ENCODE measurements at places on chromosomes 4 and X.

DNA sequence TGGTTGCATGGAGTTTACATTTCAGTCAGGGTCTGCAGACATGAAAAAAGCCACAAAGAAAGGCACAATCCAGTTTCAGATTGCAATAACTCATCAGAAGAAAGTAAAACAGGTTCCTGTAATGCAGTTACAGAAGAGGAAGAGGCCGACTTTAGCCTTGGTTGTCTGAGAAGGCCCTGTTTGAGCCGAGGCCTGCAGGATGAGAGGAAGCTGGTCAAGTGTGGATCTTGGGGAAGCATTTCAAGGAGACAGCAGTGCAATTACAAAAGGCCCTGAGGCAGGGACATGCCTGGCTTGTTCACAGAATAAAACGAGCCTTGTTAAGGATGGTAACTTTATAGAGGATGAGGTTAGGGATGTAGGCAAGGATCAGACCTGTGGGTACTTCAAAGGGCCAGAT is 62.4 kb downstream of the AFF2 start:
- H3K36me3 ChIP-seq = no peaks in the 10 kb centered on the region
- no peaks in the 10 kb centered on the region for H3K4me1 ChIP-seq
- no peak overlapping the region for H3K4me3 ChIP-seq
- H3K27me3 ChIP-seq = no peaks in the 10 kb centered on the region
- H3K27ac ChIP-seq = no peak overlapping the region

GRCh38 chrX:39814391-39814790 is 283.4 kb downstream of the BCOR start:
- no peaks in the 10 kb centered on the region for H3K36me3 ChIP-seq
- no peak overlapping the region for H3K4me3 ChIP-seq
- H3K27ac ChIP-seq = no peak overlapping the region

DNA sequence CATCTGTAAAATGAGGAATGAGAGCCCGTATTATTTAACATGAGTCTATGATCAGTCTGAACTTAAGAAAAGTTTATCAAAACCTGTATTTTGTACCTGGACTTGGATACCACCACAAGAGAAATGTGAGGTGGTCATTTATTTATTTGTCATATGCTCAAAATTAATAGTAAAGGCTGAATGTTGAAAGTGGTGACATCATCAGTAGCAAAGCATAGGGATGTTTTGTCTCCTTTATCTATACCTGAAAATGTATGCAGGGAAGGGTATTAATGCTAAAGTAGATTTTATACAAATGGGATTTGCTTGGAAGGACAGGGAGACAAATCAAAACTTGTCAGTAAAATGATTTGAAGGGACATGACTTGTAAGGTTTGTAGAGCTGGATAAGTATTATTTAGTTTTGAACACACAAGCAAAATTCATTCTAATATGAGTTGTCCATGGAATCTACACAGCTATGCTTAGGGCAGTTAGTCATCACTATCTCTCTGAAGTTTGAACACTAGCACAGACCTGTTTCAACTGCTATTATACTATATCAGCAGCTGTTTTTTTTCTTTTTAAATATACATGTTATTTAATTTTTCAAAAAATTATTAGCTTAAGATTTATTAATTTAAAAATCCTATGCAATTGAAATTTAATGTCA is 52.4 kb upstream of the GUCY1A1 start:
- no peaks in the 10 kb centered on the region for H3K27me3 ChIP-seq
- no peaks in the 10 kb centered on the region for H3K4me1 ChIP-seq
- H3K36me3 ChIP-seq = no peaks in the 10 kb centered on the region

DNA sequence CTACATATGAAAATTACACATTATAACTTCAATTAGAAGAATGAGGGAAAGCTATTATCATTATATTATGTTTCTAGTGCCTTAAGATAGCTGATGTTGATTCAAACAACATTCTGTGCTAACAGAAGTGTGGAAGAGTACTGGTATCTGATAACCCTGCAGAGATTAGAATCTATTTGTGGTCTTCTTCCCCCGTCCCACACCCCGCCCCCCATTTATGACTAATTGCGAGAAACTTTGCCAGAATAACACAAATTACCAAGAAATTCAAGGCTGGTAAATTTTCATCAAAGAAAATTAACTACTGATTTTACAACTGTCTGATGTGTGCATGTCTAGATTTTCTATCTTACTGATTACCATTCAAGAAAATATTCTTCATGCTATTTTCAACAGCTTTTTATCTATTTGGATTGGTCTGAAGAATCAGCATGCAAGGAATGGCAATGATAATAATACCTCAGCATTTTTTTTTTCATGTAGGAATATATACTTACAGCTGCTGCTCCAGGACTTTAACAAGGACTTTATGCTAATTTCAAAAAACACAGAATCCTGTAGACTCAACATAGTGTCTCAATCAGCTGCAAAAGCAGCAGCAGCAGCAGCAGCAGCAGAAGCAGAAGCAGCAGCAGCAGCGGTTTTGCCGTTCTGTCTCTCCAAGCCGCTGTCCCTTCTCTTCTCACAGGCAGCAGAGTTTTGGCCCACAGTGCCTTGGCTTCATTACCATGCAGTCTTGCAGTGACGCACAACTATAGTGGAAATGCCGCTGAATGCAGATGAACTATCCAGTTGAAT is 126.7 kb downstream of the FRYL start:
- H3K36me3 ChIP-seq = no peaks in the 10 kb centered on the region
- H3K4me1 ChIP-seq = no peaks in the 10 kb centered on the region
- no peak for DNase-seq
- H3K27me3 ChIP-seq = no peaks in the 10 kb centered on the region
- no peak overlapping the region for H3K27ac ChIP-seq

DNA sequence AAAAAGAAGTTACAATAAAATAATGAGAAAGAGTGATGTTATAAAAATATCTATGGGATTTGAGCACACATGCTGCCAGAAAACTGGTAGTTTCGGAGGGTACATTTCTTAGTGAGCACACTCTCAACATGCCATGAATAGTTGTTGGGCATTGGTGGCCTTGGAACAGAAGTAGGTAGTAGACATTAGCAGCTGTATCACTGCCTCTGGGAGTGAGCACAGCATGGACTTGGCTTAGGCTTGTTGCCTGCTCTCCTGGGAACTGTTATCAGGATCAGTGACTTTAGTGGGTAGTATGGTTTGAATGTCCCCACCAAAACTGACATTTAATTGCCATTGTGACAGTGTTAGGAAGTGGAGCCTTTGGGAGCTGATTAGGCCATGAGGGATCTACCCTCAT is 13.3 kb upstream of the PDLIM3 start:
- H3K4me1 ChIP-seq = no peaks in the 10 kb centered on the region
- H3K27ac ChIP-seq = no peak overlapping the region
- H3K36me3 ChIP-seq = no peaks in the 10 kb centered on the region
- no peak for DNase-seq
- H3K4me3 ChIP-seq = no peak overlapping the region

DNA sequence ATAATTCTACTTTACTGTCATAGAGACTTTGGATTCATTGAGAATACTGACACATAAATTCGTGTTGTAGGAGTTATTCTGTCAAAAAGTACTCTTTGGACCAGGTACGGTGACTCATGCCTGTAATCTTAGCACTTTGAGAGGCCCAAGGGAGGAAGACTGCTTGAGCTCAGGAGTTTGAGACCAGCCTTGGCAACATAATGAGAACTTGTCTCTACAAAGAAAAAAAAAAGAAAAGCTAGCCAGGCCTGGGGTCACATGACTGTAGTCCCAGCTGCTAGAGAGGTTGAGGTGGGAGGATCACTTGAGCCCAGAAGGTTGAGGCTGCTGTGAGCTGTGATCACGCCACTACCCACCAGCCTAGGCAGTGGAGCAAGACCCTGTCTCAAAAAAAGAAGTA is 54.9 kb downstream of the WDR19 start:
- no peaks in the 10 kb centered on the region for H3K4me1 ChIP-seq
- no peak overlapping the region for H3K4me3 ChIP-seq
- no peak for DNase-seq
- no peak overlapping the region for H3K27ac ChIP-seq
- H3K27me3 ChIP-seq = no peaks in the 10 kb centered on the region

DNA sequence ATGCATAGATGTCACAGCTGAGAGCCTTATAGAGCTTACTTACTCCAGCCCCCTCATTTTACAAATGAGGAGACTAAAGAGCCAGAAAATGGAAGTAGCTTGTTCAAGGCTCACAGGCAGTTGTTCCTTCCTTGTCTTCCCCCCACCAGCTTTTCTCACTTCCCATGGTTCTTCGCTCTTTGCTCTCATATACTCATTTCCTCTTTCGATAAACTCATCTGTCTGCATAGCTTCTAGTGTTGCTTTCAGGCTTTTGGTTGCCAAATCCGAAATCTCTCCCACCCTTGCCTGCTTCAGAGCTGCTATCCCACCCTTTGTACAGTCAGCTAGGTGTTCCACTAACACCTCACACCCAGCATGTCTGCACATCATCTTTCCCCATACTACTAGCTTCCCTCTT is 25.0 kb upstream of the GJB1 start:
- H3K36me3 ChIP-seq = no peaks in the 10 kb centered on the region
- no peak overlapping the region for H3K27ac ChIP-seq
- no peaks in the 10 kb centered on the region for H3K4me1 ChIP-seq
- no peaks in the 10 kb centered on the region for H3K27me3 ChIP-seq
- H3K4me3 ChIP-seq = no peak overlapping the region
- DNase-seq = no peak

- no peak overlapping the region for H3K4me3 ChIP-seq
- no peaks in the 10 kb centered on the region for H3K36me3 ChIP-seq
- H3K27me3 ChIP-seq = no peaks in the 10 kb centered on the region
- no peak overlapping the region for H3K27ac ChIP-seq
- DNase-seq = no peak
These were observed 111.9 kb downstream of the GABRB1 start for GRCh38 chr4:47143261-47143660.

- no peak overlapping the region for H3K27ac ChIP-seq
- H3K36me3 ChIP-seq = no peaks in the 10 kb centered on the region
- DNase-seq = no peak
- no peaks in the 10 kb centered on the region for H3K4me1 ChIP-seq
- H3K27me3 ChIP-seq = no peaks in the 10 kb centered on the region
These were observed 436.6 kb downstream of the C4orf33 start for GRCh38 chr4:129532573-129532972.

DNA sequence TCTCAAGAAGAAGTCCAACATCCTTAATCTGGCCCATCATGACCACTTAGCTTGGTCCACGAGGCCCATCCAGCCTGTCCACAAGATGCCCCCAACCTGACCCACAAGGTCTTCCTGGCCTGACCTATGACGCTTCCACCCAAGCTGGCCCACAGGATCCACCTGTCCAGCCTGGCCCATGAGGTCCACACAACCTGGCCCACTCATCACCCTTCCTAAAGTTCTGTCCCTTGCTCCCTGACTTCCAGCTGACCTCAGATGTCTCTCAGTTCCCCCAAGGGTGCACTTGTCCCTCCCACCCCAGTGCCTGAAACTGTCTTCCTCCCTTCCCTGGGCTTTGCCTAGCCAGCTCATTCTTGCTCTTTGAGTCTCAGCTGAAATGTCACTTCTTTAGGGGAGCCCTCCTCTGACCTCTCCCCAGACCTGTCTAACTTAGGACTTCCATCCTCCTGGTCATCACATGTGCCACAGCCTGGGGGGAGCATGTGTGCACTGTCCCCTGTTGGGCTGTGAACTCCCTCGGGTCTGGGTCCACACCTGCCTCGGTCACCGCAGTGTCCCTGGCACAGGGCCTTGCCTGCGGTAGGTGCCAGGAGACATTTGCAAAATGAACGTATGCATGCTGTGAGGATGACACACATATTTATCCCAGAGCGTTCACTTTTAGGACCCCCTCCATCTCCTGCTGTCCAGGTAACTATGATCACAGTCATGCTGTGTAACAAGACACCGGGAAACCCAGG is 61.7 kb downstream of the EVC start:
- no peak overlapping the region for H3K27ac ChIP-seq
- H3K4me3 ChIP-seq = no peak overlapping the region

DNA sequence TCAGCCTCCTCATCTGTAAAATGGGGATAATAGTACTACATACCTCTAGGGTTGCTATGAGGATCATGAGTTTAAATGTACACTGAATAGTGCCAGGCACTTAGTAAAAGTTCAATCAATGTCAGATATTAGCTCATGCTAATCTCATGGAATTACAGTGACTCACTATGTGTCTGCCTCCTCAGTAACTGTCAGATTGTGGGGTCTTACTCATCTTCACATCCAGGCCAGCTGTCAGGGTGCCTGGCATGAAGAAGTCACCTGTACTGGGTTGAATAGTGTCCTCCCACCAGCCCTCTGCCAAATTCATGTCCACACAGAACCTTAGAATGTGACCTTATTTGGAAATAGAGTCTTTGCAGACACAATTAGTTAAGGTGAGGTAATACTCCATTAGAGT is 54.3 kb upstream of the STIM2 start:
- no peaks in the 10 kb centered on the region for H3K27me3 ChIP-seq
- no peaks in the 10 kb centered on the region for H3K36me3 ChIP-seq
- no peak overlapping the region for H3K4me3 ChIP-seq

DNA sequence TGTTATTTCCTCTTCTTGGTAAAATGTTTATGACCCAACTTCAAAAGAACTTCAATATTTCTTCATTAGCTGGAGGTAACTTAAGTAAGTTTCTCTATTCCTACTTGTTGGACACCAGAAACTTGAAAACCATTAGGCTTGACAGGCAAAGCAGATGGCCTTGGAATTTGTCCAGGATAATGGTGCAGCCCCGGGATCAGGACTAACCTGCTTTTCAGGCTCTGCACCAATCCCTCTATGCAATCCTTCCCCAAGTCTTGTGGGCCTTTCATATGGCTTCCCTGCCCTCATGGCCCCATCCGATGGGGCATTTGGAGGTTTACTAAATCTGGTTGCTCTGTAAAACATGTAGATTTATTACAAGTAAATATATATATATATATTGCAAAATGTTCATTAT is 68.5 kb downstream of the SPINK2 start:
- peaks cover 34% of the 10 kb centered on the region for H3K27me3 ChIP-seq
- H3K27ac ChIP-seq = no peak overlapping the region
- DNase-seq = no peak

DNA sequence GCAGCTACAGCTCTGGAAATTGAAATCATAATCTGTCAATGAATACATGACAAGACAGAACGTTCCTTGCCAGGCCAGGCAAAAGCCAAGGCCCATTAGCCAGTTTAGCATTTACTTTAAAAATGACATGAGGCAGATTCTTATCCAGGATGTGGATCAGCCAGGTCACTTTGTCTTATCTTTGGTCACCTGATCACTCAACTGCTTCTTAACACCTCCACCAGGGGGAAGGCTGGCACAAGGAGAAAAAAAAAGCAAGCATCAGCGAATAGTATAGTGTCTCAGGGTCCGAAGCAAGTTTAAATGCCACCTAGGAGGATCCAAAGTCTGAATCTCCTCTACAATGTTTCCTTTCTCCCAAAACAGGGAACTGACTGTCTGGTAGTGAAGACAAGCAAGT is 18.8 kb downstream of the ATP1B4 start:
- H3K4me3 ChIP-seq = no peak overlapping the region
- no peaks in the 10 kb centered on the region for H3K4me1 ChIP-seq
- no peak for DNase-seq
- H3K36me3 ChIP-seq = no peaks in the 10 kb centered on the region
- peaks cover 7% of the 10 kb centered on the region for H3K27me3 ChIP-seq
